T-helper 22 cell (primary cell): ENCODE measurements at places on chromosomes 3 and 15.

DNA sequence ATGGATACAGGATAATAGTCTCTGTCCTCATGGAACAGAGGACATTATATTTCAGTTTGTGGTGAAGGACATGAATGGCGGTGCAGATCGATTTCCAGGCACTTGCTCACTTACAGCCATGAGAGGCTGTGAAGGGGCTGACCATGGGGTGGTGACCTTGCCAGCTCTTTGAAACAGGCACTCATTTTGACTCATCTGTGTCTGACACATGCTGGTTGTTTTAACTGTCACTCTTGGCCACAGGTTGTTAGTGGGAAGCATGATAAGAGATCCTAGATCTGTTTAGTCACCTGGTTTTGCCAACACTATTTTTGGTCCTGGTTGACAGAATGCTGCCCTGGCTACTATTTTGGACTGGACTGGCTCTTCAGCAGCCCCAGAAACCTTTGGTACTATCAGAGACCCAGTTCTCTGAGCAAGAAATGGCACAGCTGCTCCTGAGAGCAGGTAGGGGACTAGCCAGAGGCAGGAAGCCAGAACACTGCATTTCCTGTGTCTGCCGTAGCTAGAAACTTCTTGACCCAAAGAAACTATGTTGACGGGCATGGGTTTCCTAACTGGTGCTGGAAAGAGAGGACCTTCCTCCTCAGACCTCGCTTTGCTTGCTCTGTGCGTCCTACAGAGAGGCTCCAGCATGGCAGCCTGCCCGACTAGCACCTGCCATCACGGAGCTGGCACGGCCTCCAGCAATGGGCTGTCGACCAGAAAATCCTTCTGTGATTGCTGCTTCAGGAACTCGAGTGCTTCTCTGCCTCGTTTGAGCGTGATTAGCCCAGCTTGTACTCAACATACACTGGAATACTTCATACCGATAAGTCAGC, 6.3 kb downstream of the PXYLP1 start:
- DNase-seq, result no peak

GRCh38 chr3:117102426-117102825, 392.8 kb downstream of the TUSC7 start:
- no peak for DNase-seq

GRCh38 chr3:31853580-31853979, 127.5 kb downstream of the OSBPL10 start:
- no peak for DNase-seq

DNA sequence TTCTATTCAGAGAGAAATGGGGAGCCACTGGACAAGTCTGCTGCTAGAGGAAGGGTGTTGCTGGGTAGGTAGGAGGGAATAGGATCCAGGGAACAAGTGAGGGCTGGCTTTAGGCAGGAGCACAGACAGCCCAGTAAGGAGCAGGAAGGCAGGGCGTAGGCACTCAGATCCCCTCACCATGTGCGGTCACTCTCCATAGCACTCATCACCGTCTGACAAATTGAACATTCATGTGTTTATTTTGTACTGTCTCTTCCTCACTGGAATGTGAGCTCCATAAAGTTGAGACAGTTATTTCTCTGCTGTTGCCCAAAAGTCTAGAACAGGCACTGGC, 24.2 kb upstream of the LRRC34 start:
- DNase-seq, result no peak

GRCh38 chr15:23095796-23096195, 40.8 kb downstream of the GOLGA6L1 start:
- DNase-seq, result no peak

- no peak for DNase-seq
Observed at GRCh38 chr3:158802409-158803268, 785 bp downstream of the MFSD1 start.

DNA sequence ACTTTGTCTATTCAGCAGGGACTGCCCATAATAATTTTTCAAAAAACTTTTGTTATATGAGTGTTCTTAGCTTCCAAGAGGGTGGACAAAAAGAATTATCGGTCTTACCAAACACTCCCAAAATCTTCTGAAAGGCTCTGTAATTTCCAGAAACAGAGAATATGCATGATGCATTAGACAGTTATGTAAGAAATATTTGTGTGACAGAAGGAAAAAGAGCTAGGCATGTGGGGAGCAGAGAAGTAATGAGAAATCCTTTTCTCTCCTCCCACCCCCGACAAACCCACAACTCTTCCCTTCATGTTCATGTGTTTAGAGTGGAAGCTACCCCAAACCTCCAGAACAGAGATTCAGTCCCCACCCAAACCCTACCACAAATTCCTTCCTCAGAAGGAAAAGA, 86.8 kb downstream of the MYO5A start:
- DNase-seq, result no peak

DNA sequence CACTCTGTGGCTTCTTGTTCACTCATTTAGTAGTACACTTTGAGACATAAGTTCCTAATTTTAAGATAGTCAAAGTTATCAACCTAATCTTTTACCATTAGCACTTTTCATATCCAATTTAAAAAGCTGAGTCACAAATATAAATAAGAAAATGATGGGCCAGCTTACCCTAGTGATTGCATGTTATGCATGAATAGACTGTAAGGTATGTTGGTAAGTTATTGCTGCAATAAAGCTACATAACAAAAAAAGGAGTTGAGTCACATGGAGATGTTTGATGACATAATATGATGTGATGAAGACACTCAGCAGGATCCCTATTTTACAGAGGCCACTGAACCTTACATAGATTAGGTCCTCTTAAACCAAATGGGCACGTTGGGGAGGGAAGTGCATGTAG, 161.3 kb downstream of the OCA2 start:
- no peak for DNase-seq

DNA sequence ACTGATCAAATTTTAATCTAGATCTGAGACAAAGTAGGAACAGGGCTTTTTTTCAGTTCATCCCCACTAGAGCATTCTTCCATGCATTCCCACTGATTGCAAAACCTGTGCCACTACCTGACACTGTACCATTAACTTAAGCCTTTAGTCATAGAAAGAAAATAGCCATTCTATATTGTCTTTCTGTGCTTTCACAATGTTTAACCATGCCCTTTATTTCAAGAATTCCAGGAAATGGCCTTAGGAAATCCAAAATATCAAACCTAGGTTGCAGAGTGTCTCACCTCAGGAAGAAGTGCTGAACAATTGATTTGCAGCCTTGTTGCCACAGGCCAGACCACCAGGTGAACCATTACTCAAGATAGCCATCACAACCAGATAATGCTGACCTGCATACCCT, 56.2 kb upstream of the TGFBR2 start:
- DNase-seq, result no peak

- no peak for DNase-seq
Observed at GRCh38 chr15:88303395-88303794, 46.9 kb upstream of the NTRK3 start.

DNA sequence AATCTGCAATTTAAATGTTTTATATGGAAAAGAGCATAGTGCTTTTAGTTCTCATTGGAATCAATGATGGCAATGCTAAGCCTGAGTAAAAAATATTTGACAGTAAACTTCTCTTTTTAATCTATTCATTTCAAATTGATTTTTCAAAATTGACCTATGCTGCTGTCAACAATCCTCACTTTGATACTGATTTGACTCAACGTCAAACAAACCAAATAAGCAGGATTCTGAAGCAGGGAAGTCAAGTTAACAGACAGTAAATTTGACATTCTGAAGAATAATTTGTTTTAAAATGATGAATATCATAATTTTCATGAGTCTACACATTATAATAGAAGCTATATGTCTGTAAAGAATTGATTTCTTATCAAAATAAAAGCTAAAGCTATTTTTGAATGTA, 1053.1 kb downstream of the DIPK2A start:
- no peak for DNase-seq

DNA sequence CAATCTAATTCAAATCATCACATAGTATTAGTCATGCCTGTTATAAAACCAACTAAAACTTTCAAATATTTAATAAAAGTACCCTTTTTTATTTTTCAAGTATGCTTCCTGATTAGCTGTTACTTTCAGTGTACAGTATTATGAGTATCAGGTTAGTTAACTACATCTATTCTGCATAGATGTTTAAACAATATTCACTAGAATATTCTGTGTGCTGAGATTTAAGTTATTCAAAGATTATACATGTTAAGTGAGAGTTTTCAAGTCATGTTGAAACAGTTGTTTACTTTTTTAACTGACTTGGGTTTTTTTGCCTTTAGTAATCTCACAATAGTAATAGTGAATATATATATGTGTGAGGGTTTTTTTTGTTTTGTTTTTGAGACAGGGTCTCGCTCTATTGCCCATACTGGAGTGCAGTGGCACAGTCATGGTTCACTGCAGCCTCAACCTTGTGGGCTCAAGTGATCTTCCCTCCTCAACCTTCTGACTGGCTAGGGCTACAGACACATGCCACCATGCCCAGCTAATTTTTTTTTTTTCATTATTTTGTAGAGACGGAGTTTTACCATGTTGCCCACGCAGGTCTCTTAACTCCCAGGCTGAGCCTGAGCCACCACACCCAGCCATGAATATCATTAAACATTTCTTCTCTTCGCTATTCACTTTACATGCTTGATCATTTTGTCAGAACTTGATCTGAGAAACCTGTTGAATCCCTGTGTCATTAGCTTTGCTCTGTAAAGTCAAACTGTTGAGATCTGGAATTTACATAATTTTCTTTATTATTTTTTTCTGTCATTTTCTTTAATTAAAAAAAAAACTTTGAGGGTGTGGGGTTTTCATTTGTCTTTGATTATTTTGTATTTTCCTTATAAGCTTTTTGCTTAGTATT, 286.2 kb upstream of the UBE2E1 start:
- DNase-seq, result no peak

DNA sequence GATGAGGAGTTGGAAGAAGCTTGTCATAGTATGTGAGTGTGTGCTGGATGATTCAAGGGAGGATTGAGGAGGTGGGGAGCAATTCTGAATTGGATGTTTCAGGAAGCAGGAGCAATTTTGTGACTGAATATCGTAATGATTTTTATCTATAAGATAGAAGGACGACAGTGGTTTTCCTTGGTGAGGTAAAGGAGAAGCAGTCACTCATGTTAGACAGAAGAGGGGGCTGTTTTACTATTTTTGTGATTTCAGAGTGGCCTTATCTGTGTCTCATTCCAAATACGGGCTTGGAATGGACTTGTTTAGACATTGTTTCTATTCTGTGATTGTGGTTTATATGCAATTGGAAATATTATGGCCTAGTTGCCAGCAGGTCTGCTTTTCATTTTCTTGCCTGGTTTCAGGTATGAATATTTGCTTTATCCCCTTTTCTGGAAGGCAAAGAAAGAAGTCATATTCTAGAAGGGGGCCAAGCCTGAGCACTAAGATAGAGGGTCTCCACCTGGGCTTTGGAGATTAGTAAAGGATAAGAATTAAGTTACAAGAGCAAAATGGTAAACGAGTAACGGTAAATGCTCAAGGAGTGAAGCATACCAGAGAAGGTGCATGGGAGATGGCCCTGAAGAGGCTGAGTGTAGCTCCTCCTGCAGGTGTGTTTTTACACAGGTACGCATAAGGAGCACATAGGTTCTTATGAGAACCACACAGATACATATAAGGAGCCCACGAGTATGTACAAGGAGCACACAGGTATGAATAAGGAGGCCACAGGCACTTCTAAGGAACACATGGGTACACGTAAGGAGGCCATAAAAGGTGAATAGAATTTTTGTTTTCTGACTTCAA, 124.6 kb upstream of the KCNAB1 start:
- DNase-seq, result no peak

DNA sequence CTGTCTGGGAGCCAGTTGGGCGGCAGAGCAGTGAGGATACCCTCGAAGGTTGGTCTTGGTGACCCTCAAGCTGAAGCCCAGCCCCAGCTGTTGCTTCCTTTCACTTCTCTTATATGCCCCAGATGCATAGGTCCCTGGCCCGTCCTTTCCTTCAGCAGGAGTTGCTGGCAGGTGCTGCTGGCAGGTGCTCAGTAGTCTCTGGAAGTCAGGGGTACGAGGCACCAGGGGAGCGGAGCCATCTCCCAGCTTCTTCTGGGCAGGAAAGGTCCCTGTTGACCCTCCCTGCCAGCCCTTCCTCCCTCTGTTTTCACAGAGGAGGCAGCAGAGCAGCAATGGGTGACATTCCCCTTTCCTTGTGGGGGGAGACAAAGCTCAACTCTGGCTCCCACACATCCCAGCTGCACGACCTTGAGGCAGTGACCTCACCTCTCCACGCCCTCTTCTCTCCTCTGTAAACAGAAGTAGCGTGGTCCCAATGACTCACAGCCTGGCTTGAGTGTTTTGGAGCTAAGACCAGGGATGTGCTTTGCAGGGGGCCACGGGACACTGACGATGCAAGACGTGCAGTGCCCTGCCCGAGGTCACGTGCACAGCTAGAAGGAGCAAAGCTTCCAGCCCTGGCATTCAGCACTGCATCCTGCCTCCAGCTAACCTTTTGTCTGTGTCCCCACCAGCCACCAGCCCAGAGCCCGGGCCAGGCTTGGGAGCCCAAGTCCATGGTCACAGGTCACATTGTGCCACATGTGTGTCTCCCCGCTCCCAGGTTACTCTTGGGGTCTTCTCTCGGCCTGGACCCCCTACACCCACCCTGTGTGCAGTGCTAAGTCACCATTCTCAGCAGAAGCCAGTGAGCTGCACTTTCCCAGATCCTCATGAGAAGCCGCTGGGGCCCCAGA, 49.7 kb downstream of the SLC6A6 start:
- DNase-seq, result no peak

DNA sequence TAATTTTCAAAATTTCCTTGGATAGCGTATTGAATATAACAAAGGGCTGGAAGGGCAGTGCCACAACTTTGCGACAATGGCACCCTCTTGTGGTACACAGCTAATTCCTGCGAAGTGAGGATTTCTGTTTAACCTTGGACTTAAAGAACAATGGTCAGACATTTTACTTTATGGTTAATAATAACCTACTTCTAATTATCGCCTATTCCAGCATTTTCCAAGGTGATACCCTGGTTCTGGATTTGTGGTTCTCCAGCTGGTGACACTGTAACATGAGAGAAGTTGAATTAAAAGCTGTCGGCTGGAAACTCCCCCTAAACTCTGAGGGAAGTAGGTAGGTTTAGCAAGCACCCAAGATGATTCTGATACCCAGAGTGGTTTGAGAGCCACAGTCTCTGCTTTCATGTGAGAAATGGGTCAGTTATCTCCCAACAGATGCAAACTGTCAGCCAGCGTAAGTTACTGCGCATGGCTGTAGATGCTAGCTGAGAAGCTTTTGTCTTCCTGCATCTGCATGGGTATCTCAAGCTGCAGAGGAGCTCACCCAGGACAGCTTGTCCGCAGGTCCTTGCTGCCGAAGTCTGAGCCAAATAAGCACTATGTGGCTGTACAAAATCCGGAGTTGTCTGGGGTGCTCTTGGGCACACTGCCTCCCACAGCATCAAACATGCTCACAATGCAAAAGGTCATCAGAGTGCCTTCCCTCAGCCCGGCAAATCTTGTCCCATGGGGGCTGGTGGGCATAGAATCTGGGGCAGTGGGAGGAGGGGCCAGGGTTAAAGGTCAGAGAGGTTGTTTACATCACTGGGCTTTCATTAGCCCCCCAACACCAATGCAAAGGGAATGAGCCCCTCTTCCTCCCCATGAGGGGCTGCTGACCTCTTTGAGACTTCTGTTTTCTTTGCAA, 6.6 kb upstream of the CHSY1 start:
- no peak for DNase-seq

- no peak for DNase-seq
Observed at GRCh38 chr15:47213883-47214282, 503.4 kb upstream of the SEMA6D start.

- no peak for DNase-seq
Observed at GRCh38 chr3:55292360-55292759, 194.7 kb downstream of the WNT5A start.
